Endodermal cell (in vitro differentiated cells): ENCODE measurements at places on chromosomes 7 and 10. TPM values are rescaled to one million over a fixed set of nuclear protein-coding genes. Genes with fewer than 3 reads are reported as not detected.

DNA sequence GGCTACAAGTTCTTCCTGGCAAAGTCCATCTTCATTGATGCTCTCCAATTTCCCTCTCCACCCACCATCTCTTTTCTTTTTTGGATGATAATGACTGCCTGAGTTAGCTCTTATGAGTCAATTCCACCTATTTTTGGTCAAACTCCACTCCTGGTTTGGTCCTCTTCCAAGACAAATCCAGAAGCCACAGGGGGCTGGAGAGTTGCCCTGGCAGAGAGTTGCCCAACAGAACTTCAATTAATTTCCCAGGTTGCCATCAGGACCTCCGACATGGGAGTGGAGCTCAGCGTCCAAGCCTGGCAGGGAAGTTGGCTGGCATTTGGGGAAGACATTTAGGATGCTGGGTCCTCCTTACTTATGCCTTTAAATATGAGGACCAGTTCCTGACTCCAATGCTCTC, 29.2 kb upstream of the KCNMA1 start:
- DNase-seq, result no peak

DNA sequence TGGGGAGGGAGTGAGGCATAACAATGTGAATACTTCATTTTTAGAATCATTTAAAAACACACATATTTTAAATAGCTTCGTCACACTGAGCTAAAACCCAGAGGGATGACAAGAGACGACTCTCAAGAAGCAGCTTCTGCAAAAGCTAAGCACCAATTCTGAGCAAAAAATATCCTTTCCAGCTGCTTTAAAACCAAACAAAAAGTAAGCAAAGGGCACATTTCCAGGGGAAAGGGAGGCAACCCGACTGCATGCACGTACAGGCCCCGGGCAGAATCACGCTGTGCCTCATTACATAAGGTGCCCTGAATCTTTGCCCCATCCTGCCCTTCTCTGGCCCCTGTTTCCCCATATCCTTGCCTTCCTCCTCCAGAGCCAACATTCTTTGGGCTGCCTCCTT, 78.4 kb downstream of the DGKI start:
- DNase-seq, result no peak

- no peak for DNase-seq
These were observed 127.8 kb downstream of the PLPP4 start for GRCh38 chr10:120584786-120585185.

DNA sequence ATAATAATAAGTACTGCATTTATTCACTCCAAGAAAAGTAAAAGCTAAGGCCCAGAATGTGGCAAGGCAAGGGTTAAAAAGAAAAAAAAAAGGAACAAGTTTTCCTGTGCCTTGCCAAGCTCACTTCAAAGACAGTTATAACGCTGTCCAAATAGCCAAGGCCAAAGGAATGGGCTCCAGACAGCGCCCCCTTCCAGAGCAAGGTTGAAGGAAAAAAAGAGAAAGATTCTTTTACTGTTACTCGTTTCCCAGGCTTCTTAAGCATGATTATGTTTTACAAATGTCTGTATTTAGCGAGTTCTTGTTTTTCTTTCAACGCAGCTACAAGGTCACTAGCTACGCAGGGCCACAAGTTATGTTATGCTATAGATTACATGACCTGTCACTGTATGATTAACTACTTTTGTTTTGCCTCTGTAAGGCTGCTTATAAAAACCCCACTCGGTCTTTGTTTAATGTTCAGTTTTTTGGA, 9.1 kb upstream of the EIF4H start:
- peak; percentile 84 for DNase-seq

DNA sequence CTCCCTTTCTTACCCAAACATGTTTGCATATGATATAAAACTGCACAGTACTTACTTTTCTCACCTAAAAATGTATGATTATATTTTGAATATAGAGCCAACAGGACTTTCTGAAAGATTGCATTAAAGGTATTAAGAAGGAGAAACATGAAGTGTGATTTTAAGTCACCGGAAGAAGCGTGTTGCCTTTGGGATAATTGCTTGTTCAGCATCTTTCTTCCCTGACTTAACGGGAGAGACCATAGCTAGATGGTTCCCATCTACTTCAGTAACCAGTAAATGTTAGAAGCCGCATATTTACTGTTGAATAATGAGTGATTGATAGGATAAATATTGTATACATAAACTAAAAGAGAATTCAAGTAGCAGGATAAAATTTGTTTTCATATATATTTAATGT, 197.1 kb downstream of the NRG3 start:
- no peak for DNase-seq

DNA sequence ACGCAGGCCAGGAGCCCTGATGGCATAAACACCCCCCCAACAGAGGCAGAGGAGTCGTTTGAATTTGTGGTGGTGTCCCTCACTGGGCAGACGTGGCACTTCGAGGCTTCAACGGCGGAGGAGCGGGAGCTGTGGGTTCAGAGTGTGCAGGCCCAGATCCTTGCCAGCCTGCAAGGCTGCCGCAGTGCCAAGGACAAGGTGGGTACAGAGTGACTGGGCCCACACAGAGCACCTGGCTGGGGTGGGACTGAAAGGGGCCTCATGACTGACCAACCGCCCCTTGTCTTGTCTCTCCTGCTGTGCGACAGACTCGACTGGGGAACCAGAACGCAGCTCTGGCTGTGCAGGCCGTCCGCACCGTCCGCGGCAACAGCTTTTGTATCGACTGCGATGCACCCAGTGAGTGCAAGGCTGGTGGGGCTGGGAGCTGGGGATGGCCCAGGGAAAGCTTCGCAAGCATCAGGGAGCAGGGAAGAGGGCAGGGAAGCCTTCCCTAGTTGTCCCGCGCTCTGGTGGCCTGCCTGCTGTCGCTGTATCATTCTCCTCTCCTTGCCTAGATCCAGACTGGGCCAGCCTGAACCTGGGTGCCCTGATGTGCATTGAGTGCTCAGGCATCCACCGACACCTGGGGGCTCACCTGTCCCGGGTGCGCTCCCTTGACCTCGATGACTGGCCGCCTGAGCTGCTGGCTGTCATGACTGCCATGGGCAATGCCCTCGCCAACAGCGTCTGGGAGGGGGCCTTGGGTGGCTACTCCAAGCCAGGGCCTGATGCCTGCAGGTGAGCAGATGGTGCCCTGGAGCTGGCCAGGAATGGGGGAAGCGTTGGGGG, 25.4 kb downstream of the GBX1 start:
- peak; percentile 48 for DNase-seq

The C7orf33 gene
- not detected in 2 replicates for total RNA-seq

The NKX2-3 gene
- total RNA-seq, result not detected in 3 replicates

The INA gene
- 3.2 to 5.3 TPM (median 3.4 TPM) in 3 replicates for total RNA-seq

The PRPS1L1 gene
- total RNA-seq, result not detected in 3 replicates

The TBL2 gene
- 45.6 and 55.7 TPM in 2 replicates for total RNA-seq

The LAMB4 gene
- not detected in 2 replicates for total RNA-seq

The TAS2R3 gene
- 1.8 to 3.2 TPM (median 2.6 TPM) in 3 replicates for total RNA-seq
